NCI-H510A (cell line): ENCODE measurements at places on chromosomes 1 and 21.

DNA sequence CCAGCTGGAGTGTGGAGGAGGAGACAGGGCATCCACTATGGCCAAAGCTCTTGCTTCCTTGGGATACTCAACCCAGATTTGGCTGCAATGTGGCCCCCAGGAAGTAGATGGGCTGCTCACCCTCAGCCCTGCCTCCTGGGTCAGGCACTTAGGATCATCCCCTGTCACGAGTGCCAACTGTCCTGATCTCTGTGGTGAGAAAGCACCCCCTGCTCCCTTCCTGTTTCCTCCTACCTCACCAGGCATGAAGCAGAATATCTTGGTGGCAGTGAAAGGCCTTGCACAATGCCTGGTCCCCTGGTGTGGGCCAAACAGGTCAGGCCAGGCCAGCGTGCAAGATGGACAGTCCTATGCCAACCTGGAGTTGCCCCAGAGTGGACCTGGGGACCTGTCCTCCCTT, 211.7 kb downstream of the GRIK3 start:
- no peak for DNase-seq

DNA sequence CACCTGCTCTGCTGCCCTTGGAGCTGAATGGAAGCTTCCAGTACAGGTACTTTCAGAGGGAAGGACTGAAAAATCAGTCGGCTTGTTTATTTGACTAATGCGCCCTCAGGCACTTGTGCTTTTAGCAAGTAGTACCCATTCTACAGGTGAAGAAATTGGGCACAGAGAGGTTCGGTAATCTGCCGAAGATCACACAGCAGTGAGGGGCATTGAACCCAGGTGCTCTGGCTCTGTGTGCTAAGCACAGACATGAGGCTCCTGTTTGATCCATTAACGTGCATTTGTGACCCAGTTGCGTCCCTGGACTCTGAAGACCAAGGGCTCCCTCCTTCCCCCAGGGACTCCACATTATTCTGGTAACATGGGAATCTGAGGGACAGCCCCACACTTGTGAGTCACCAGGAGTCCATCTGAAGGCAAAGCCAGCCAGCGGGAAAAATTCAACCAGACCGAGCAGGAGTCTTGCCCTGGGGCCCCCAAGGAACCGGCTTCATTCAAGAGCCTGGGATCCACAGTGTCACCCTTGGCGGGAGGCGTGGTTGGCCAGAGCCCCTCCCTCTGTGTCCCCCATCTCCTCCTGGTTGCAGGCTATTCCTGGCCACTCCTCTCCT, 192.4 kb upstream of the ARHGEF16 start:
- DNase-seq: no peak

DNA sequence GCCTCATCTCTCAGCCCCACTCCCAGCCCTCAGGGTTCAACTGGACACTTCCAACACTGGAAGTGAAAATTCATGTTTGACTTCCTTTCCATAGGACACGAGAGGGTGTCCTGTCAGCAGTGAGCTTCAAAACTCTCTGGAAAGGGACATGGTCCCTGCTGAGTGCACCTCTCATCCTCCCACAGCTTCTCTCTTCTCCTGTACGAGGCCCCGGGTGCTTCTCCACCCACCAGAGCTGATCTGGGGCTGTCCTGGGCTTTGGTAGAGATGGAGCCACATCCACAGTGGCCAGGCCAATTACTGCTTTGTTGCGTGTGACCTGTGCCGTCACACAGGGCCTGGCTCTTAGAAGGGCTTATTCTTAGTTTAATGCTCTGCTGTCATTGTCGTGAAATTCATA, 182.3 kb downstream of the RRAGC start:
- DNase-seq: no peak

- DNase-seq: no peak
These were observed at the start of gene AGT for GRCh38 chr1:230713915-230714764. TSS of gene AGT (minus strand) at chr1:230714122. CDS start at chr1:230710823, 3,299 bp downstream.

GRCh38 chr1:32896451-32896850, 4.7 kb downstream of the TMEM54 start:
- no peak for DNase-seq

- no peak for DNase-seq
These were observed 115.5 kb upstream of the IRF2BP2 start for GRCh38 chr1:234725177-234726132.

DNA sequence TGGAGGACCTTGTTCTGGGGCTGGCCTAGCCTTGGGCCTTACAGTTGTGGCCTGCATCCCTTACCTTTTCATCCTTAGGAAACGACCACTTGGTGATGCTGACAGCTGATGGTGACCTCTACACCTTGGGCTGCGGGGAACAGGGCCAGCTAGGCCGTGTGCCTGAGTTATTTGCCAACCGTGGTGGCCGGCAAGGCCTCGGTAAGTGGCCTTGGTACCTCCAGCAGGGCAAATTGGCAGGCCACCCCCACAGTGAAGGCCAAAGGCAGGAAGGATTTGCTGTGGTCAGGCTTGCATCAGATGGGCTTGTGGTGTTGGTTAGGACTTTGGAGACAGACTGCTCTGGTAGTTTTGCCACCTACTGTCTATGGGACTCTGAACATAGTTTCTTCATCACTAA, 17.7 kb upstream of the TRNAU1AP start:
- DNase-seq: no peak

- DNase-seq: peak; percentile 91
These were observed 9.2 kb upstream of the SLAMF8 start for GRCh38 chr1:159817276-159818041.

DNA sequence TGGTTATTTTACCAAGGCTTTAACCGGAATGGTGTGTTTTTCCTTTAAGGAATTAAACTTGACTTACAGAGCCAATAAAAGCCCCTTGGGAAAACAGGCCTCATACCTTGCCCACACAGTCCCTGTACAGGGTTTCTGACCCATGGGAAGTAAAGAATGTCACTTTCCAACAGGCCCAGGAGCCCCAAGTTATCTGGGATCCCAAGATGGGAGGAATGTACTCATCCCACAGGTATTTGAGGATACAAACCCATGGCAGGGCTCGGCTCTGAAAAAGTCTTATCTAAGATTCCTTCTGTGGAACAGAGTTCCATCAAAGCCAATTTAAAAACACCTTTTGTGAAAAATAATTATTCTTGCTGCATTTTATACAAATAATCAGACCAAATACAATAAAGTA, 15.3 kb upstream of the COX20 start:
- DNase-seq: no peak

- no peak for DNase-seq
These were observed 42.9 kb downstream of the UMODL1 start for GRCh38 chr21:42113926-42114409.

GRCh38 chr1:197783510-197783948, 8.2 kb upstream of the DENND1B start:
- no peak for DNase-seq

- no peak for DNase-seq
These were observed 4.0 kb downstream of the STPG1 start for GRCh38 chr1:24409535-24409934.

- DNase-seq: no peak
These were observed 20.1 kb downstream of the OSBPL9 start for GRCh38 chr1:51636764-51637522.

DNA sequence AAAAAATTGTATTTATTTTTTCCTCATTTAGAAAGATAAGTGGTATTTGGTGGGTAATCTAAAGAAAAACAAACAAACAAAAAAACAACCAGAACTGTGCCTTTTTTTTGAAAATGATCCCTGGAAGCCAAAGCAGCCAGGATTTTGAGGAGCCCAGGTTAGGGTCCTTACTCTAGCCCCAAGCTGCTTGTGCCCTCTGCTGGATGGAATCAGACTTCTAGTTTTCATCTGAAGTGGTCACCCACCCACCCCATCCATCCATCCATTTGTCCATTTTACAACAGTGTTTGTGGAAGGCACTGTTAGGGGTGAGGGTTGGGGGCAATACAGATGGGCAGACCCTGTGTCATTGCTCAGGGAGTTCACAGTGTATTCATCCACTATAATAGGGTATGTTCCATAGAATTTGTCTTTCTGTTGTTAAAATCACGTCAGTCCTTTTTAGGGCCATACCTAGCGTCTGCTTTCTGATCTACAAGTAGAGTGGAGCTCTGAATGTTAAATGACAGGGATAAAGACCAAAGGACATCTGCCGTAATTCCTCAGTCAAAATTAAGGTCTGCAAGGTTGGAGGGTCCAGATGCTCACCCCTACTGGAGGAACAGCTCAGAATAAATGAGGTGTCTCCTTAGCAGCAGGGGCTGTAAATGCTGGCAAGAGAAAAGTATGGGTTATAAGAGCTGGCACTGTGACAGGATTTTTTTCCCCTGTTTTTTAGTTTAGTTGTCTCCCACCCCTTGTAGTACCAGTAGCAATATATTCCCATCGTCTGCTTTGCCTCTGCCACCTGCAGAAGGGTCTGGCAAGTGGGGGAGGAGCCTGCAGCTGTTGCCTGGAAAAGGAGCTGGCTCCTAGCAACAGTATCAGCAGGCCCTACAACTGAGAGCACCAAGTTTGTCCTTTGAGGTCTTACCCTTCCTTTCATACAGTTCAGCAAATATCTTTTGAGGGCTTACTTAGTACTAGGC, 3.2 kb downstream of the LRRC42 start:
- no peak for DNase-seq

- no peak for DNase-seq
These were observed 56.3 kb downstream of the DPH5 start for GRCh38 chr1:100969327-100969726.

GRCh38 chr1:59926381-59927123, at the start of gene CYP2J2:
TSS of gene CYP2J2 (minus strand) at chr1:59926773. CDS start at chr1:59926746, 27 bp downstream.
- peak; percentile 69 for DNase-seq

GRCh38 chr1:113439277-113439670, 49.0 kb downstream of the MAGI3 start:
- no peak for DNase-seq

DNA sequence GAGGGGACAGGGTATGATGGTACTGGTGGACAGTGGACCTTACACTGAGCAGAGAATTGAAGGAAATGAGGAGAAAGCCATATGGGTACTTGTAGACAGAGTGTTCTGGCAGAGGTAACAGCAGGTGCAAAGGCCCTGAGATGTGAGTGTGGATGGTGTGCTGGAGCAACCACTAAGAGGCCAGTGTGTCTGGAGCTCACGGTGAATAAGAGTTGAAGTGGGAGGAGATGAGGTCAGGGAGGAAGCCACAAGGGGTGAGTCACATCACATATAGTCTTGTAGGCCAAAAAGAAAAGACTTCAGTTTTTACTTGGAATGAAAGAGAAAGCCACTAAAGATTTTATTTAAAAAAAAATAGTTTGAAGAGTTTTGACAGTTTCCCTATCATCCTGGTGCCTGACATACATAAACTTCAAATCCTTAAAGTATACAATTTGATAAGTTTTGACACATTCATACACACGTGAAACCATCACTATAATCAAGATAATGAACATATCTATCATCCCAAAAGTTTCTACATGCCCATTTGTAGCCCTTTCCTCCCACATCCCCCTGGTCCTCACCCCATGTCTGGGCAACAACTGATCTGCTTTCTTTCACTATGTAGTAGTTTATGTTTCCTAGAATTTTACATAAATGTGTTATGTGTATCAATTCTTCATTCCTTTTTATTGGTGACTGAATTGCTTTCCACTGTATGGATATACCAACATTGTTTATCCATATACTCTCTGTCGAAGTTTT, 148.4 kb downstream of the GPATCH2 start:
- DNase-seq: no peak

- no peak for DNase-seq
These were observed 18.7 kb upstream of the CA6 start for GRCh38 chr1:8926707-8927694.

GRCh38 chr1:180519846-180520245, 17.5 kb upstream of the ACBD6 start:
- no peak for DNase-seq

DNA sequence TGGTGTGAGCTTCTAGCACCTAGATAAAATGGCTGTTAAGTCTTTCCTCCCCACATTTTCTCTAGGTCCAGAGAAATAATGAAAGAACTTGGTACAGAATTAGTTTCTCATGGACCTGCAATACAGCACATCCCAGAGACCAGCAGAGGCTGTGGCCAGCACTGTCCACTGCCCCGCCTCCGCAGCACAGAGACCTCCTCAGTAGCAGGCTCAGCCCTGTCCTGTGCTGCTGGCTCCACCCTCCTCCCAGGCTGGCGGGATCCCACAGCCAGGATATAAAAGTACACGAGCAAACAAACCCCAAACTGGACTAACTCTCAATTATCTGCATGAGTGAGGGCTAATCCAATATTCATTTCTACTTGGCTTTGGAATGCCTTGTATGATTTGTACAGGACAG, 401.5 kb downstream of the RPS6KC1 start:
- no peak for DNase-seq

DNA sequence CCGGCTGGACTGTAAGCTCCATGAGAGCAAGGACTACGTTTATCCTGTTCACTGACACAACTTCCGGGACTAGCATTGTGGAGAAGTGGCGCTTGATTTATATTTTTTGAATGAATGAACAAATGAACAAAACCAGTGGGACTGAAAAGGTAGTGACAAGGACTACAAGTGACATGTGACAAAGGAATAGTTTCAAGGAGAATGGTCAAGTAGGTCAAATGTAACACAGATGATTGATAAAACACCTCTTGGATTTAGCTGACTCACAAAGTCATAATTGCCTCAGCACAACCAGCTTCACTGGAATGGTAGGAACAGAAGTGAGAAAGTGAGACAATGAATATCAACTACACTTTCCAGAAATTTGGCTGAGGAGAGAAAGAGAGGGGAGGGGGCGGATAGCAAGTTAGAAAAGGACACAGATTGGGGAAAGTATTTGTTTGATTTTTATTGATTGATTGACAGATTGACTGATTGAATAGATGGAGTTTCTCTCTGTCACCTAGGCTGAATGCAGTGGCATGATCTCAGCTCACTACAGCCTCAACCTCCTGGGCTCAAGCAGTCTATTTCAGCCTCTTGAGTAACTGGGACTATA, 14.2 kb downstream of the MTF1 start:
- DNase-seq: no peak

- DNase-seq: no peak
These were observed 5.1 kb downstream of the AGRN start for GRCh38 chr1:1024771-1025699.

- no peak for DNase-seq
These were observed 3.9 kb downstream of the EXTL1 start for GRCh38 chr1:26025517-26025916.

GRCh38 chr1:16138772-16139221, 17.1 kb downstream of the EPHA2 start:
- DNase-seq: no peak

- no peak for DNase-seq
These were observed 53.3 kb downstream of the PTGFR start for GRCh38 chr1:78543941-78544643.

GRCh38 chr1:172742599-172743500, 83.9 kb downstream of the FASLG start:
- no peak for DNase-seq

DNA sequence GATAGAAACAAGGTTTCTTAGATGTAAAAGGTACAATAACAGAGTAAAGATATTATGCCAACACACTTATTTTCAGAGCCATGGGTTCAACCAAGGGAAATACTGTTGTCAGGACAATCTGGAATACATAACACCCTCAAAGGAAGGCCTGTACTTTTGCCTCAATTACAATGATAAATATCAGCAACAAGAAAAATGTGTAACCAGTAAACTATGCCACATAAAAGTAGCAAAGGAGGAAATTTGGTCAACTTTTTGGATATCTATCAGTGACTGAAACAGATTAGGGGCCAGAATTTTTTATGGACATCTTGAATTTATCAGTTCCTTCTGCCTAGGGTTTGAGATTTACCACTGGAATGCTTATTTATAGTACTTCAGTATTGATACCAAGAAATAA, 24.6 kb upstream of the RAP1GAP start:
- no peak for DNase-seq
